Anterior cingulate cortex (tissue), 58 donors: ENCODE measurements at places on chromosomes 4 and X.

DNA sequence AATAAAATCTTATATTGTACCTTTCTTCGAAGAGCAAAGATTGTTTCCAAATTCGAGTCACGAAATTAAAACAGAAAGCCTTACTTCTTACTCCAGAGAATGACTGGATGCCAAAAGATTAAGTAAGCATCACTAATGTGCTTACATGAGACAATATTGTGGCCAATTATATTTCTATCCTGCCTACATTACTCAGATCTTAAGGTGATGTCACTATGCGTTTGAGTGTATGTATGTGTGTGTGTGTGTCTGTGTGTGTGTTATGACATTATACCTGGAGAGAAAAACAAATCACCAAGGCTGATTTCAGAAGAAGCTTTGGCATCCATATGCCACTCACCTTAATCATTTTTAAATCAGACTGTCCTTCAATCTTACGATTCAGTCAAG, 556.3 kb downstream of the PPARGC1A start:
- DNase-seq = no peak

GRCh38 chrX:46251755-46252154, 293.5 kb downstream of the ZNF674 start:
- DNase-seq = no peak

- no peak for DNase-seq
Measured at GRCh38 chrX:23505531-23506303, 161.6 kb upstream of the PRDX4 start.

GRCh38 chrX:15680401-15680800, 15.8 kb upstream of the CLTRN start:
- DNase-seq = no peak

- peak; percentile 54 for DNase-seq
Measured at GRCh38 chr4:101345596-101346350, 1.6 kb downstream of the PPP3CA start.

- no peak for DNase-seq
Measured at GRCh38 chr4:16931339-16932305, 33.2 kb upstream of the LDB2 start.

GRCh38 chr4:87502580-87503238, 26.5 kb downstream of the SPARCL1 start:
- no peak for DNase-seq

DNA sequence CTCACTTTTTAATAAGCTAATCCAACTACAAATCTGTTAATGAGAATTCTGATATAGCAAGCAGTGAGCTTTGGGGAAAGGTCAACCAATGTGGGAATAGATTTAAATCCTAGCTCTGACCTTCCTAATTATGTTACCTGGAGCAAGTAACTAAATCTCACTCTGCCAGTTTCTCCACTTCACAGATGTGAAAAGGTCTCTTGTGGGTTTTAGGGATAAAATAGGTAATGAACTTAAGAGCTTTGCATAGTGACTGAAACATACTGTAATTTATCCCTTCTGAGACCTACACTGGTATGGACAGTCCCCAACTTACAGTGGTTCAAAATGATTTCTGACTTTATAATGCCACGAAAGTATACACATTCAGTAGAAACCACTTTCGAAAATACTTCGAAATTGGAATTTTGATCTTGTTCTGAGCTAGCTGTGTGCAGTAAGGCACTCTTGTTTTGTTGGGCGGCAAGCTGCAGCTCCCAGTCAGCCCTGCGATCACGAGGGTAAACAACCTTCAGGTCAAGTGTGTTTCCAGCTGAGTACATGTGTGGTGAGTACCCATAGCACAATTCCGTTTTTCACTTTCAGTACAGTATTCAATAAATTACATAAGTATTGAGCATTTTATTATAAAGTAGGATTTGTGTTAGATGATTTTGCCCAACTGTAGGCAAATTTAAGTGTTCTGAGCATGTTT, 93.7 kb downstream of the ADGRL3 start:
- no peak for DNase-seq
